Psoas muscle (tissue), 8 donors: ENCODE measurements at places on chromosomes 6 and 20. TPM values are rescaled to one million over a fixed set of nuclear protein-coding genes. Genes with fewer than 3 reads are reported as not detected.

GSTA4 gene
- 14.1 TPM for total RNA-seq

DNA sequence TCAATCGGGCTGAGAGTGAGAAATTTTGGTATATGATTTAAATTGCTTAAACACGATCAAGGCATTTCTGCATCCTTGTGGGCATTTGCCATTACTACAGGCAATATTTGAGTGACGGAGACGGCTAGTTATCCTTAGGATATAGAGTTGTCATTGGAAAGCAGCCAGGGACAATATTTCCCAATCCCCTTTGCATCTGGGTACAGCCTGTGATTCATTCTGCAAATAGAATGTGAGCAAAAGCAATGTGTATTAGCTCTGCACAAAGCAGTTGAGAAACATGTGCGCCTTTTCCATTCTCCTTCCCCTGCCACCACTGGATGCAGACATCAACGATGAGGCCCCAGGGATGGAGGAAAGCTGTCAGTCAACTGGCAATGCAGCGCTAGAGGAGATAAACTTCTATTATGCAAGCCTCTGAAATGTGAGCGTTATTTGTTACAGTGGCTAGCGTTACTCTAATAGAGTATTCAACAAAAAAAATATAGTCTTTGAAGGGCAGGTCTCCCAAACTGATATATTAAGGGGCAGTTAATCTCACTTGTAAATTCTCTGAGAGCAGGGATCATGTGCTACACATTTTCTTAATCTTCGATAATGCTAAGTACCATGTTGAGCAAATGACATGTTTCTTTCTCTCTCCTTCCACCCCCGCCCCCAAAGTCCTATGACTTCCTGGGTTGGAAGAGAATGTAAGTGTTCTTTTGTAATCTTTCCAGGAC lies 37.1 kb upstream of the NCOA3 start:
- DNase-seq, result peak; percentile 80
- H3K27ac ChIP-seq, result peak overlapping the region; percentile 66
- no peaks in the 10 kb centered on the region for H3K36me3 ChIP-seq
- H3K4me1 ChIP-seq, result peaks cover 18% of the 10 kb centered on the region
- H3K27me3 ChIP-seq, result no peaks in the 10 kb centered on the region

PACRG gene
- total RNA-seq, result 1.8 TPM

GRCh38 chr6:108559884-108560462 lies 744 bp upstream of the FOXO3 start:
- no peaks in the 10 kb centered on the region for H3K36me3 ChIP-seq
- peak overlapping the region; percentile 76 for H3K4me3 ChIP-seq
- peaks cover 41% of the 10 kb centered on the region for H3K4me1 ChIP-seq
- peak overlapping the region; percentile 95 for H3K27ac ChIP-seq
- H3K27me3 ChIP-seq, result no peaks in the 10 kb centered on the region

DNA sequence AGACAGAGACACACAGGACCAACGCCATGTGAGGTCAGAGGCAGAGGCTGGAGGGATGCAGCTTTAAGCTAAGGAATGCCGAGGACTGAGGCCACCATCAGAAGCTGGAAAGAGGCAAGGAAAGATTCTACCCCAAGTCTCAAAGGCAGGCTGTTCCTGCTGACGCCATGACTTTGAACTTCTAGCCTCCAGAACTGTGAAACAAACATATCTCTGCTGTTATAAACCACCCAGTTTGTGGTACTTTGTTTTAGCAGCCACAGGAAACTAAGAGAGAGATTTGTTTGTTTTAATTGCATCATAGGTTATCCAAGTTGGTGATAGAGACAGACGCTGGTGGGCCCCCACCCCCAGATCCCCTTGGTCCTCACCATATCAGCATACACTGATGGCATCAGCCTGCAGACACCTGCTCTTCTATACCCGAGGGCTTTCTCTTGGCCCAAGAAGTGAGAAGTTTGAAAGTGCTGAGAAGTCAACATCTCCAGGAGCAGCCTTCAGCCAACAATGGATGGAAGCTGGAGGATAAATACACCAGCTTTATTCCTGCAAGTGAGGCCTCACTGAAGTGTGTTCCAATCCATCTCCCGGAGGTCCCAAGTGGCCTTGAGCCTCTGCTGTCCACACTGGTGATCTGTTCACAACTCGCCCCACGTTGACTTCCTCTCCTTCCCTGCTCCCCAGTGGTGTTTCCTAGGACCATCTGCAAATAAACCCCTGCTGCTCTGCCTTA lies 154.7 kb downstream of the BTBD3 start:
- no peak overlapping the region for H3K27ac ChIP-seq
- no peak for DNase-seq
- no peaks in the 10 kb centered on the region for H3K36me3 ChIP-seq
- H3K4me3 ChIP-seq, result no peak overlapping the region

GRCh38 chr6:103140308-103141027 lies 1719.3 kb downstream of the HACE1 start:
- no peaks in the 10 kb centered on the region for H3K4me1 ChIP-seq
- no peaks in the 10 kb centered on the region for H3K27me3 ChIP-seq
- H3K27ac ChIP-seq, result no peak overlapping the region
- H3K36me3 ChIP-seq, result no peaks in the 10 kb centered on the region
- no peak for DNase-seq

IP6K3 gene
- 257 TPM for total RNA-seq

GRCh38 chr6:84976526-84977362 lies 212.3 kb upstream of the TBX18 start:
- H3K4me1 ChIP-seq, result no peaks in the 10 kb centered on the region
- no peak overlapping the region for H3K4me3 ChIP-seq
- DNase-seq, result no peak
- no peaks in the 10 kb centered on the region for H3K36me3 ChIP-seq
- no peak overlapping the region for H3K27ac ChIP-seq
- H3K27me3 ChIP-seq, result no peaks in the 10 kb centered on the region

DNA sequence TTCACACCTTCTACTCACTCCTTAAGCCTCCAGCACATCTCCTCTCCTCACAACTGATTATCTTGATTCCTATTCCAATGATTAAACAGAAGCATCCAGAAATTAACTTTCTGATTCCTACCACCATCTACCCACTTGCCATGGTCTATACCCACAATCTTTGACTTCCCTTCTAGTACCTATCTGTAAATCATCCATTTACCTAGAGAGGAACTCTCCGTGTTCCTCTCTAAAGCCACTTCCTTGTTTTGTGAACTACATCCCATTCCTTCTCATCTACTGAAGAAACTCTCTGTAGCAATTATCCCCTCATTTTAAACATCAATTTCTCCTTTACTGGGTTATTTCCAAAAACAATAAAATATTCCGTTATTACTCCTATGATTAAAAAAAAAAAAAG lies 167.3 kb downstream of the ARHGAP18 start:
- H3K27me3 ChIP-seq, result no peaks in the 10 kb centered on the region
- DNase-seq, result no peak
- no peaks in the 10 kb centered on the region for H3K4me1 ChIP-seq
- no peak overlapping the region for H3K4me3 ChIP-seq
- H3K27ac ChIP-seq, result no peak overlapping the region
- no peaks in the 10 kb centered on the region for H3K36me3 ChIP-seq

- no peaks in the 10 kb centered on the region for H3K27me3 ChIP-seq
- DNase-seq, result no peak
- no peaks in the 10 kb centered on the region for H3K4me1 ChIP-seq
- H3K36me3 ChIP-seq, result peaks cover 46% of the 10 kb centered on the region
Observed at GRCh38 chr6:83962582-83962981, 71.0 kb upstream of the MRAP2 start.

TRIM27 gene
- 15.0 TPM for total RNA-seq

DNA sequence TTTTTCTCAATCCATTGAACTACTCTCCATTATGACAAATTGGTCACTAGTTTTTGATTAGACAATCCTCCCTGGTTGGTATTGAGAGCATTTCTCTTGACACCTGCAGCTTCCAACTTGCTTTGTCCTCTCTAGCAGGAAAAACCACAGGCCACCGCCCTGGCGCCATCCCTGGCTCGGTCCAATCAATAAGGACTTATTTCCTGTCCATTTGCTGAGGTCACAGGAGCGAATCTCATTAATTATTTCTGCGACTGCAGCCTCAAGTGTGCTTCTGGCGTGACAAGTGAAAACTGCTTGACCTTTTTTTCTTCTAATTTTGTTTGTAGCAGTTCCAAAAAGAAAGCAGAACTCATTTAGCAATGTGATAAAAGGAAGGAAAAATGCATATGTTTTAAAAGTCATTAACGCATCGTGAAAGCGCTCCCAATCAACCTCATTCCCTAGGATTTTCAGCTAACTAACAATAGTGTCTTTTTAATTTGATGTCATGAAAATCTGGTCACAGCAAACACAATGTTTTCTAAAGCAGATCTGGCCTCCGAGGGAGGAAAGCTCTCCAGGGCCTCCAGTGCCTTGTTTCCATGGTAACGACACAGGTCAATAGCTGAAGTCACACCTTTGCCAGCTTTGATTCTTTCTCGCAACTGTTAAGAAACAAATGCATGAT lies 39.0 kb upstream of the BEND3 start:
- H3K4me3 ChIP-seq, result no peak overlapping the region
- no peaks in the 10 kb centered on the region for H3K27me3 ChIP-seq
- no peaks in the 10 kb centered on the region for H3K4me1 ChIP-seq
- no peak for DNase-seq

DNA sequence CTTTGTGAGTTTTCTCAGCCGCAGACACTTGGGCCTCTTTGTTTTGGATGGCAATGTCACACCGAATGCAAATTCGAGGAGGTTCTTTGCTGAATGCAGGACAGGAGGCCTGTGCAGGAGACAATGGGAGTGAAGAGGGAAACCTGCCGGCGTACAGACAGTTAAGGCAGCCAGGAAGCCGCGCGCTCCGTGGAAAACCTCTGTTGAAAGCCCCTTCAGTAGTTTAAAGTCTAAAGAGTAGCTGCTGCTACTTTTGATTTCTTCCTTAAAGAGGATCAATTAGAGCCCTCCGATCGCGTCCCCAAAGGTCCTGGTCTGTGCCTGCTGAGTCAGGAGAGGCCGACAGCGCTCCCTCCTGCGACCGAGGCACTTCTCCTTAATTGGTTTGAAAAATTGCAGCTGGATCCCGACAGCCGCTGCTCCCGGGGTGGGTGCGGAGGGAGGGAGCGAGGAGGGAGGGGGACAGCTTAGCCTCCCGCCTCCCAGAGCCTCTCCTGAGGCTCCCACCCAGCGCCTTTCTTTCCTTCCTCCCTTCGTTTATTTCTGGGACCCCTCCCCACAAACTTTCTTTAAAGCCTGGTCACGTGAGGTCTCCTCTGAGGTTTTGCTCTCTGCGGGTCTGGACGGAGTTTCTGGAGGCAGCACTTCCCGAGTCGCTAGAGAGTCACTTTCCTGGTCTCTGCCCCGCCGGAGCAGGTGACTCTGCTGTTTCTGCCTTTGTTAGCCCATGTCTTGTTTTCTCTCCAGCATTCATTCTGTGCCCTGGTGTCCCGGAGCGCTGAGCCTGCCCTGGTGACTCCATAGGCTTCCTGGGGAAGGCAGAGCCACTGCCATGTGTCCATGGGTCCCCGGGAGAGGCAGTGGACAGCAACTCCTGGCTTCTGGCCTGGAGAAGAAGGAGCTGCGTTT lies 22.3 kb upstream of the RPP40 start:
- H3K4me3 ChIP-seq, result peak overlapping the region; percentile 71
- H3K4me1 ChIP-seq, result peaks cover 4% of the 10 kb centered on the region
- peak overlapping the region; percentile 76 for H3K27ac ChIP-seq
- H3K36me3 ChIP-seq, result no peaks in the 10 kb centered on the region
- peak; percentile 48 for DNase-seq

TRERF1 gene
- total RNA-seq, result 0.99 TPM

ZSCAN9 gene
- 6.4 TPM for total RNA-seq

- no peak overlapping the region for H3K4me3 ChIP-seq
- no peak for DNase-seq
- no peaks in the 10 kb centered on the region for H3K27me3 ChIP-seq
- H3K36me3 ChIP-seq, result no peaks in the 10 kb centered on the region
- H3K27ac ChIP-seq, result no peak overlapping the region
- H3K4me1 ChIP-seq, result no peaks in the 10 kb centered on the region
Observed at GRCh38 chr6:91715171-91715805, 1128.4 kb upstream of the MAP3K7 start.

DNA sequence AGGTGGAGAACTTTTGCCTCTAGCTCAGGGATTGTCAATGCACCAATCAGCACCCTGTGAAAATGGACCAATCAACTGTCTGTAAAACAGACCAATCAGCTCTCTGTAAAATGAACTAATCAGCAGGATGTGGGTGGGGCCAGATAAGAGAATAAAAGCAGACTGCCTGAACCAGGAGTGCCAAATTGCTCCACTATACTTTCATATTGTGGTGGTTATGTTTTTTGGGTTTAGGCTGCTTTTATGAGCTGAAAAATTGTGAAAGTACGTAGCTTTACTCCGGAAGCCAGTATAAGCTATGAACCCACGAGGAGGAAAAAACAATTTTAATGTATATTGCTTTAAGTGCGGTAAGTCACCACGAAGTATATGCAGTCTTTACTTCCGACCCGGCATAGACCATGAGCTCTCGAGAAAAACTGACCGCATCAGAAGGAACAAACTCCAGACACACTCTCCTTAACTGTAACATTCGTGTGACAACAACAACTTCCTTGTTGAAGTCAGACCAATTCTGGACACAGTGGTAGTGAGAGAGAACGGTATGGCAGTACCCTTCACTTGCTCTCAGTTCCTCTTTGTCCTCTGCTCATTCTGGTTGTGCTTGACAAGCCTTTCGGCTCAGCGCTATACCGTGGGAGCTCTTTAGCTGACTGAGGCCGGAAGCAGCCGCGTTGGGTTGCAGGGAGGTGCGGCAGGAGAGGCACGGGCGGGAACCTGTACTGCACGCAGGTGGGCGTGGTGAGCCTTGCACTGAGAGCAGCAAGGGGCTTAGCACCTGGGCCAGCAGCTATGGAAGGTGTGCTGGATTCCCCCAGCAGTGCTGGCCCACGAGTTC lies 81.9 kb upstream of the E2F3 start:
- no peak overlapping the region for H3K4me3 ChIP-seq
- peaks cover 2% of the 10 kb centered on the region for H3K4me1 ChIP-seq

FAM217A gene
- not detected for total RNA-seq

SLC9A8 gene
- total RNA-seq, result 8.2 TPM

C6orf132 gene
- 0.22 TPM for total RNA-seq

CCN5 gene
- total RNA-seq, result 4.2 TPM

ENPP3 gene
- total RNA-seq, result 0.34 TPM

DNA sequence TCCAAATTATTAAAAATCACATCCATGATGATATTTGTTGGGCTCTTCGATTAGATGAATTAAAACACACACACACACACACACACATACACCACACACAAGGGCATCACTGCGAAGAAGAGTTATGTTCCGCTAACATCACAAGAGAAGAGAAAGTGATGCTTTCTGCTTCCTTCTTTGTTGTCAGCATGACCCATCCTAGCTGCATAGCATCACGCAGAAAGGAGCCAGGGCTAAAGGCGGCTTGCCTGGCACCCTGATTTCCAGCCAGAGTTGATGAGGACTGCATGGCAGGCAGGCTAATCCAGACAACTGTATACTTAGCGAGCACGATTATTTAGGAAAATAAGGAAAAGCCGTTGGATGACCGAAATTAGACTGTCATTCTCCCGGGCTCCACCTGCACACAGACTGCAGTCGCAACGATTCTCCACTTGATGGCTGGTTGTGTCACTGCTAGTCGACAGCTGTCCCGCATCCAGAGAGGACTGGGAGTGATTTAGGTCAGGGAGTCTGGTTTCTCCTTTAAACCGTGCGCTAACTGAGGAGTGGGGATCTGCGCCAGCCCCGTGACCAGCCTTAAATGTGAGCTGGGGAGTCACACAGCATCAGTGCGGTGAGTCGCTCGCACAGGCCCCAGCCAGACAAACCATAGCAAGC lies 70.6 kb upstream of the SOX4 start:
- no peaks in the 10 kb centered on the region for H3K27me3 ChIP-seq
- no peaks in the 10 kb centered on the region for H3K4me1 ChIP-seq
- H3K27ac ChIP-seq, result no peak overlapping the region
- no peaks in the 10 kb centered on the region for H3K36me3 ChIP-seq
- H3K4me3 ChIP-seq, result no peak overlapping the region

DEFB132 gene
- not detected for total RNA-seq
